Stimulated activated CD4-positive, alpha-beta T cell treated with anti-CD3 and anti-CD28 coated beads, Interleukin-2, amount 100 ng/mL, for 48 hours (primary cell): ENCODE measurements at places on chromosomes 13 and 19.

GRCh38 chr13:98938801-98939200, 39.1 kb downstream of the DOCK9 start:
- DNase-seq, result no peak

- no peak for DNase-seq
Measured at GRCh38 chr19:47098608-47099007, 15.0 kb downstream of the ZC3H4 start.

DNA sequence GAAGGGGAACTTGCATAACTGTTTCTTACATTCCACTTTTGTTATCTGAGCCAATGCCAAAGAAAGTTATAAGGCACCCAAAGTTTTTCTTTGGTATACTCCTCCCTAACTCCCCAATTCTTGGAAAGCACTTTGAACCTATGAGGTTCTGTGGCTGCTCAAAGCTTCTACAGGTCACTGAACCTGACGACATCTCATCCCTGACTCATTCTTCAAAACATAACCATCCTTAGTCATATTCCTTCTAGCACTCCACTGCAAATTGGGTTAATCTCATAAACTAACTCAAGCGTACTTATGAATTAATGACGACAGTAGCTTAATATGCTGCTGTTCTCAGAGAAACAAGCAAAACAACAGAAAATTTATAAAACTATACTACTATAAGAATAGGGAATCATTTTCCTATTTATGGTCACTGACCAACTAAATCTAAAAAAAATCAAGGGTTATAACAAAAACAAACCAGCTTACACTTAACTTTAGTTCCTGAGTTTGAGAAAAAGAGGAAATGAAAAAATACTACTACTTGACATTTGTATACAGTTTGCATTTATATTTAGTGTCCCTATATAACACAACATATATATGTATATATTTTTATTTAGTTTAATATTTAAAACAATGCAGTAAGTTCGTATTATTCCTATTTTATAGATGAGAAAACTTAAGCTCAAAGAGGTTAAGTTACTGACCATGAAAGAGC, 69.1 kb downstream of the CAB39L start:
- DNase-seq, result no peak

- no peak for DNase-seq
Measured at GRCh38 chr13:111472559-111473460, 152.4 kb downstream of the TEX29 start.
